CD4-positive, alpha-beta T cell (primary cell): ENCODE measurements at places on chromosomes 2 and 18.

GRCh38 chr2:144084114-144084661, 435.7 kb downstream of the ZEB2 start:
- no peak for DNase-seq

DNA sequence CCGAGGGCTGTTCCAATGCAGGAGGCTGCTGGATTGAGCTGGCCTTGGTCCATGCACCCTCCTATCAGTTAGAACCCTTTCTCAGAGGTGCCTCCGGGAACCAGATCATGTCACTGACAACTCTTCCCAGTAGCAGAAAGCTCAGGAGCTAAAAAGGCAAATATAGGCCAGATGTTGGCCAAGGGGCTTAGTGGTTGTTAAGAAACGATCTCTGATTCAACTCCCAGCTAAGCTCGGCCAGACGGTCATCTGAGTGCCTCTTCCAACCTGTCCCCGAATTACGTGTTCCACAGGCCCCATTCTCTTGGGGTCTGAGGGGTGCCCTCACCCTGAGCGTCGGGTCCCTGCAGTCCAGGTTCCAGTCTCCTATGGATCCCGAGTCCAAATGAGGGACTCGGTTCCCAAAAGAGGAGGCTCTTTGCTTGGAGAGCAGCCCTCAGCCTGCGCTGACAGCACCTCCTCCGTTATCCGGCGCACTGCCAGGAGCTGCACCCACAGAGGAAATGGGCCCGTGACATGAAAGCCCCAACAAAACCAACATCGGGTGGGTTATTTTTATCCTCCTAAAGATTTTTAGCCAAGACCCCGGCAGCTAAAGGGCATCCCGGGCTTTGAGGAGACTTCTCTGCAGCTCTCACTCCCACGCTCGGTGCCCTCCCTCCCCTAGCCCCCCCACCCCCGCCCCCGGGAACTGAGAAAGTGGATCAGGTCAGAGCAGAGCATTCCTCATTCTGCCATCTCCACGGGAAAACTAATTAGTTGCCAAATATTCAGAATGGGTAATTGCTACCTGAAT, 106.6 kb upstream of the ID2 start:
- DNase-seq: peak; percentile 72

DNA sequence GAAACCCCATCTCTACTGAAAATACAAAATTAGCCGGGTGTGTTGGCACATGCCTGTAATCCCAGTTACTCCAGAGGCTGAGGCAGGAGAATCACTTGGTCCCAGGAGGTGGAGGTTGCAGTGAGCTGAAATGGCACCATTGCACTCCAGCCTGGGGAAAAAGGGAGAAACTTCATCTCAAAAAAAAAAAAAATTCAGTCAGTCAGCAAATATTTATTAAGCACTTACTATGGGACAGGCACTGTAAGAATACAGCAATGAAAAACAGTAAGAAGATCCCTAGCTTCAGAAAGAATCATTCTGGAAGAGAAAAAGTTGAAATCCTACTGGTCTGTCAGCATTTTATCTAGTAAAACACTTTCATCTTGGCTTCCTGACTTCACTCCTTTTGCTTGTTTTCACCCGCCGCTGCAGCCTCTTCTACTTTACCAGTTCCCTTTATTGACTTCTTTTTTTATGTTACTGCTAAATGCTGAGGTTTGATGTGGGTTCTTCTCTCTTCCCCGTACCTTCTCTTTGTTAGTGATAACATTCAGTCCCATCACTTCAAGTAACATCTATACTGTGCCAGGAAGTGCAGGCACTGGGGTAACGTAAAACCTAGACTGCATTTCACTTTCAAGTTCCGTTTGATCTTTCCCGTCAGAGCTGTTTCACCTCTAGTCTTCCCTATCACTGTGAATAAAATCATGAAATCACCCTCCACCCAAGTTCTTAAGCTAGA, 10.8 kb upstream of the TAF4B start:
- peak; percentile 41 for DNase-seq

DNA sequence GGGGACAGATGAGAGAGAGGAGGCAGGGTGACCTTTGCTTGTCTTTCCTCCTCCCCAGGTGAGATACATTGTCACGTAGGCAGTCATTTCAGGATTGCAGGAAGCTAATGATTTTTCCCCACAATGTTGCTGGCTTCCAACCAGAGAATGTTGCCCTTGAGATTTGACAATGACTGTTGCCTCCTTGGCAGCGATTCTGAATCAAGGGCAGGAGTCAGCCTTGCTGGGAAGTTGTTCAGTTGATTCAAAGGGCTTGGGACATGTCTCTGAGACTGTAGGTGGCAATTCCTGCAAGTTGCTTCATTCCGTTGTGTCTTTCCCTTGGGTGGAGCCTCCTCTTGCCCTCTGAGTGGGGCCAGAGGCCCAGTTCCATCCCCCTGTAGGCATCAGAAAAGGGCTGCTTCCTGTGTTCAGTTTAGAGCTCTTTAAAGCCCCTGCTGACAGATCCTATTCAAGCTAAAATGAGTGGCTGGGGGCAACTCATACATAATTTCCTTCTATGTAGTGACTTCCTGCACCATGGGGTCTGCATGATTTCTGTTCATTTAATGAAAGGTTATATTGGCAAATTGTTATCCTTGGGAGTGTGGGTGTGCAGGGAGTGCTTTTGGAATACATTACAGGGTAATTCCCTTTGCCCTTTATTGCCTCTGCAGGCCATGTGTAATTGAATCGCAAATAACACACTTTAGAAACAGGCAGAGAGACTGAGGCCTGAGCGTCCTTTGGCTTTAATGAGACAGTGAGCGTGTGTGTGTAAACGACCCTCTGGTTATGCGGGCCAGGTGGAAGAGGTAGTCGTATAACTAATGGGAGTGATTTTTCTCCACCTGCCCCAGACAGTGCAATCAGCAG, 52.4 kb downstream of the GPR39 start:
- no peak for DNase-seq

DNA sequence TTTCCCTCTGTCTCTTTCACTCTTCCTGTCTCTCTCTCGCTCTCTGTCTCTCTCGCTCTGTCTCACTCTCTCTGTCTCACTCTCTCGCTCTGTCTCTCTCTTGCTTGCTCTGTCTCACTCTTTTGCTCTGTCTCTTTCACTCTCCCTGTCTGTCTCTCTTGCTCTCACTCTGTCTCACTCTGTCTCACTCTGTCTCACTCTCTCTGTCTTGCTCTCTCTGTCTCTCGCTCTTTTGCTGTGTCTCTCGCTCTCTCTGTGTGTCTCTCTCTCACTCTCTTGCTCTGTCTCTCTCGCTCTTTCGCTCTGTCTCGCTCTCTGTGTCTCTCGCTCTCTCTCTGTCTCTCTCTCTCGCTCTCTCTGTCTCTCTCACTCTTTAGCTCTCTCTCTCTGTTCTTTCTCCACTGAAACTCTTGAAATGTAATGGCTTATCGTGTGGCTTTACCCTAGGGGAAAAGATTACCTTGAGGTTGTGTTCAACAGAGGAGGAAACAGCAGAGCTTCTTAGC, 22.9 kb downstream of the INPP1 start:
- DNase-seq: no peak

DNA sequence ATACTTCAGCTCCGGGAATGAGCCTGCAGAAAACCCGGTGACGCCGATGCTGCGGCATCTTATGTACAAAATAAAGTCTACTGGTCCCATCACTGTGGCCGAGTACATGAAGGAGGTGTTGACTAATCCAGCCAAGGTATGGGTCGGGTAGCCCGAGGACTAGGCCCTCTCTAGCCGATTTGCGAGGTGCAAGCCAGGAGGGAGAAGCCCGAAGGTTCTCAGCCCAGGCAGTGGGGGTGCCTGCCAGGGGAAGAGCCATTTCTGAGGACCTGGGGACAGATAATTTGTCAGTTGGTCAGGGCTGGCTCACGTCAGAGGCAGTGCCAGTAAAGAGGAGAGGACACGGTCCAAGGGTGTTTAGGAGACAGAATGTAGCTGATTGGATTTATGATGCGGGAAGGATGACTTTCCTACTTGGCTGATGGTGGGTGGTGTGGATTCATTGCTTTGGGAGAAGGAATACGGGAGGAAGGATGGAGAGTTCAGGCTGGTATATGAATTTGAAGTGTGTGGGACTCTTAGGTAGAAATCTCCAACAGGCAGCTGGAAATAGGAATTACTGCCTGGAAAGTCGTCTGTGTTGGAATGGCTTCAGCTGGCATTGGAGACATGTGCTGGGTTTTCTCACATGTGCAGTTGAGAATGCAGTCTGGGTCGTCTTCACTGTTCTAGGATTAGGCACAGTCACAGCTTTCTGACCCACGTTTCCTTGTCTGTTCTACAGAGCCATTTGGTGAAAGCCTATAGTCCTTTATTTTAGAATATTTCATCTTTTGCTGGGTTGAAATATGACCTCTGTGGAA, 874 bp downstream of the NDUFAF7 start:
- no peak for DNase-seq

GRCh38 chr2:43062058-43062457, 164.3 kb downstream of the ZFP36L2 start:
- no peak for DNase-seq

DNA sequence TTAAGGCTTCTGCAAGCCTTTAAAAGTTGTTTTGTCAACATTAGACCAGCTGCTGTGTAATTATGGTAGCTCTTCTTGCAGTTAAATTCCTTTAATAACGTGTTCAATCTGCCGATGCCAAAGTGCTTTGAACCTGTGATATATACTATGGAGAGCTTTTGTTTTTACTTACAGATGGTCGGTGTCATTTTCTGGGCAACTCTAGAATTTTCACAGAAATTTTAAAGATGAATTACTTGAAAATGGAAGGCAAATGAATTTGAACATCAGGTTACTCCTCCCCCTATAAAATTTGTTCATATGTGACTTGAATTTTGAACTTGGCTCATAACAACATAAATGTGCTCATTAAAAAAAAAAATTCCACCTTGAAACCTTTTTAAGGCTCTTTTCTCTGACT, 23.0 kb downstream of the LYPD6 start:
- DNase-seq: no peak

DNA sequence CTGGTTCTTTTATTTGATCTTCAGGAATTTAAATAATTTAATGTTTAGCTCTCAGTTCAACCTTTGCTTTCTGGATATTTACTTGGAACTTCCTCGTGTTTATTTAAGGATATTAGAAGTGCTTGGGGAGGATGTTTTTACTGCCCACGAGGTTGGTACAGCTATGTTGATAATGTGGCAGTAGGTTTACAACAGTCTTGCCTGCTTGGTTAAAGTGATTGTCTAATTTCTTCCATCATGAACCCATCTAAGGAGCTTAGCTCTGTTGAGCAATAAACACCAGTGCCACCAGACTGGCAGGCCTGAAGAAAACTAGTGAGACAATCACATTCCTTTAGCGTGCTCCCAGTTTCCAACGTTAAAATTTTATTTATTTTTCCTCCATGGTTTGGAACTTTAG, 94.5 kb downstream of the ICOS start:
- DNase-seq: no peak

GRCh38 chr2:162058973-162059668, 14.9 kb downstream of the DPP4 start:
- no peak for DNase-seq

DNA sequence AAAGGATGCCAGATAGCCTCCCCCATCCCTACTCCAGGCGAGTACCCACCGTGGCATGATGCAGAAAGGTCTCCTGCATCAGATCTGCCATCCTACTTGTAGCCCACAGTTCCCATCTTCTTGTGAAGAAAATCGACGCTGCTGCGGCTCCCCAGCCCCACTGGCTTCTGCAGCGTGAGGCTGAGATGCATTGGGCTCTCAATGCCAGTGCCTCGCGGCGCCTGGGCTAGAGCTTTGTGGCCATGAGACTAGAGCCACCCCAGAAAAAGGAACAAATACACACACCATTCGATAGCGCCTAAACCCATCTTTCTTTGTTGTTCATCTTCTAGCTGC, 2.8 kb downstream of the NOL4 start:
- DNase-seq: no peak

GRCh38 chr2:239143858-239144712, 256.7 kb downstream of the HDAC4 start:
- peak; percentile 43 for DNase-seq

DNA sequence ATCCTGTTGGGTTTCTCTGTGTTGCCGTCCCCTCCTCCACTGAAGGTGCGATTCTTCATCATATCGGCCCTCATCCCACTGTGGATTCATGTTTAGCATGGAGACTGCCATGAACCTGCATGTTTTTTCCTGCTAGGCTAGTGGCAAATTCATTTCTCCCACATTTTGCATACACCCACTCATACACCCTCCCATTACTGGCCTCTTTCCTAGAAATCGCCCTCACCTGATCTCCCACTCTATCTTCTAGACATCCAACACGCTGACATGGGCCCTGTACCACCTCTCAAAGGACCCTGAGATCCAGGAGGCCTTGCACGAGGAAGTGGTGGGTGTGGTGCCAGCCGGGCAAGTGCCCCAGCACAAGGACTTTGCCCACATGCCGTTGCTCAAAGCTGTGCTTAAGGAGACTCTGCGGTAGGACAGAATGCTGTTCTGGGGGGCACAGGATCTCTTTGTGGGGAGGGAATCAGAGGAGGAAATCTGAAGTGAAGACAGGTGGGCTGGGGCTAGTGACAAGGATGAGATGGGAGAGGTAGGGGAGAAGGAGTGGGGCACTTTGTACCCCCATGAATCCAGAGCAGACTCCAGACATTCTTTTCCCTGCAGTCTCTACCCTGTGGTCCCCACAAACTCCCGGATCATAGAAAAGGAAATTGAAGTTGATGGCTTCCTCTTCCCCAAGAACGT, 17.7 kb downstream of the PRKAG3 start:
- no peak for DNase-seq

DNA sequence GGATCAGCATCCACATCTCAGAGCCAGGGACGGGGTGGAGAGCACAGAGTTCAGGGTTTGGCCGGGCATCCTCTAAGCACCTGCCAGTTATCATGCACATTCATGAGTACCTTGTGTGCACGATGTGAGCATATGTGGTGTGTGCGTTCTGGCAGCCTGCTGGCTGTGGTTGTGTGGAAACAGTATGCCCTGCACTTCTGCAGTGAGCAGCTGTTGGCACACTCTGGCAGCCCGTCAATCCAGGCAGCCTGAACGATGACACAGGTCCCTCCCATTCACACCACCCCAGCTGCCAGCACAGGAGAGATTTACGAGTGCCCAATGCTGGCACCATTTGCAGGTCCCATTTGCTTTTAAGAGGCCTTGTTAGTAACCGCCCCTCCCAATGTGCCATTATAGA, 74.2 kb downstream of the CD8B2 start:
- DNase-seq: no peak

DNA sequence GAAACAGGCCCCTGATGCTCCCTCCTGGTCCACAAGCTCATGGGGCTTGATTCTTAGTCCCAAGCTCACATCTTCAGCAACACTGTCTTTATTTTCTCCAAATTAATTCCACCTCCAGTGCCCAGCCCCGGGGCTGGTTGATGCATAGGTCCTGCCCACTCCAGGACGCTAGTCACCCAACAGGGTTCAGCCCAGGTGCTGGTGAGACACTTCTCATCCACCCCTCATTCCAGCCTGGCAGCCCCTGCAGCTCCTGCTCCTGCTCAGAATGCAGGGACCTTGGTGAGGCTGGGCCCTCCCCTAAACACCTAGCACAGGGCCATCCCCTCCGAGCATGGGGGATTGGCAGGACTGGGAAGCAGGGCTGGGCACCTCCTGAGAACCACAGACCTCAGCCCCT, 25.7 kb downstream of the STEAP3 start:
- no peak for DNase-seq

DNA sequence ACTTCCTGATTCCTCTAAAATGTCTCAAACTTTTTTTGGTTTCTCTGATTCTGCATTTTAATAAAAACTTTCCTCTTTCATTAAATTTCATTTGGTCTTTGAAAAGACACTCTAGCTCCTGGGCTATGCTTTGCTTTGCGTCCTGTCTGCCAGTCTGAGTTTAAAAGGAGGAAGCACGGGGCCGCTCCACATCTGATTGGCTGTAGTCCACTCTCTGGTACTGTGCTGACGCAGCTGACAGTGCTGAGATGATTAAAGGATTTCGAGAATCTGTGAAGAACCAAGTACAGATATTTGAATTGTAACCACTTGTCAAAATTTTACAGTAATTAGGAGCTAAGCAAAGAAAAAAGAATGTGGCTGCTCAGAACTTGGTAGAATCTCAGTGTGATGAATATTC, 199.6 kb upstream of the HNMT start:
- DNase-seq: no peak
